ENCODE measurements at places on chromosomes 12 and 14. TPM values are rescaled to one million over a fixed set of nuclear protein-coding genes. Genes with fewer than 3 reads are reported as not detected.

The RFX4 gene
- not detected for total RNA-seq

The PLBD1 gene
- 0.40 TPM for total RNA-seq

The DLGAP5 gene
- total RNA-seq, result 18.3 TPM

The C3AR1 gene
- total RNA-seq, result 0.22 TPM

The TMEM119 gene
- total RNA-seq, result not detected

- no peak for DNase-seq
Measured at GRCh38 chr12:59916988-59917387, 321.2 kb downstream of the SLC16A7 start.

GRCh38 chr12:75208856-75209811 lies 505 bp downstream of the KCNC2 start:
- peak; percentile 12 for DNase-seq

The SSTR1 gene
- total RNA-seq, result under 0.01 TPM
